ENCODE measurements at places on chromosomes 2 and 18. TPM values are rescaled to one million over a fixed set of nuclear protein-coding genes. Genes with fewer than 3 reads are reported as not detected.

The ERBB4 gene
- 0.17 TPM for total RNA-seq

The SCG2 gene
- 1.0 TPM for total RNA-seq

The UGT1A9 gene
- not detected for total RNA-seq

The CCDC74B gene
- total RNA-seq = 4.8 TPM

The WDR35 gene
- total RNA-seq = 20.4 TPM

The PRSS56 gene
- not detected for total RNA-seq

The GATA6 gene
- total RNA-seq = 5.7 TPM

The SPDYA gene
- total RNA-seq = 2.3 TPM

The POLR1A gene
- total RNA-seq = 18.5 TPM

The SCN9A gene
- total RNA-seq = 40.9 TPM

The AAK1 gene
- total RNA-seq = 35.9 TPM

The SAG gene
- total RNA-seq = not detected

The SPR gene
- total RNA-seq = 20.5 TPM

The GPATCH11 gene
- total RNA-seq = 10.6 TPM

All from smooth muscle cell of trachea (primary cell).